Stimulated activated CD8-positive, alpha-beta memory T cell treated with anti-CD3 and anti-CD28 coated beads, Interleukin-4, amount 100 ng/mL, for 24 hours (primary cell): ENCODE measurements at places on chromosomes 6 and 20.

- DNase-seq = no peak
Measured at GRCh38 chr20:32330555-32330897, 27.6 kb upstream of the ASXL1 start.

- DNase-seq = no peak
Measured at GRCh38 chr6:164942271-164942670, 367.1 kb downstream of the C6orf118 start.

- no peak for DNase-seq
Measured at GRCh38 chr6:71349976-71350615, 61.5 kb downstream of the OGFRL1 start.

GRCh38 chr20:18739751-18740166, 73.8 kb upstream of the SCP2D1 start:
- DNase-seq = no peak

GRCh38 chr6:84882768-84883766, 118.7 kb upstream of the TBX18 start:
- DNase-seq = no peak

- no peak for DNase-seq
Measured at GRCh38 chr6:106918115-106918514, 56.4 kb downstream of the CD24 start.

DNA sequence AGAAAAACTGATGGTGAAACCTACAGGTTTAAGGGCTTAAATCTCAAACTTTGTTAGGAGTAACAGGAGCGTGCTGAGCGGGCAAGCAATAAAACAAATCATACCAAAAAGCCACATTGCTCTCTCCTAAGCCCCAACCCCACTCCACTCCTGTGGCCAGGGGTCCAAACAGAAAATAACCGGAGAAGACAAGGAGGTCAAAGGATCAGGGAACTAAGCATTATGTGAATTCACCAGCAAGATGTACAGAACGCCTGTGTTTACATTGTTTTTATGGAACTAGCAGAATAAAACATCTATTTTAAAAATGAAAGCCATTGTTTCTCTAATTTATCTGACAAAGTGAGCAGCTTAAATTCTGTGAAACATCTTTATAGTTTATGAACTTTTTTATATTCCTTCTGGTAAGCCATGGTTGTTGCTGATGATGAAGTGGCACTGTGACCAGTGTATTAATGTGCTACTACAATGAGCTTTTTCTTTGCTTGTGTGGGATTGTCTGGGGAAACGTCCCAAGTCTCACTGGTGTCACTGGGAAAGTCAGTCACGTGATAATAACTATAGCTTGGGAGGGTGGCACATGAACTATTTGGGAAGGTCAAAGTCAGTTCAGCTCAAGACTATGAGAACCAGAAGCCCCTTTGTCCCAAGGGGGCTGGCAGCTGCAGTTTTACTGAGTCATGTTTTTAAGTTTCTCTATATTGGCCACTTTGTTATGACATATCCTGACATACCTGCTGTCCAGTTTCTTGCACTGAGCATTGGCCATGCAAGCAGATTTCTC, 9.8 kb downstream of the FAM210B start:
- DNase-seq = no peak

GRCh38 chr6:15962449-15962764, 166.5 kb upstream of the MYLIP start:
- DNase-seq = no peak

- no peak for DNase-seq
Measured at GRCh38 chr20:61933481-61933950, 132.2 kb downstream of the TAF4 start.

DNA sequence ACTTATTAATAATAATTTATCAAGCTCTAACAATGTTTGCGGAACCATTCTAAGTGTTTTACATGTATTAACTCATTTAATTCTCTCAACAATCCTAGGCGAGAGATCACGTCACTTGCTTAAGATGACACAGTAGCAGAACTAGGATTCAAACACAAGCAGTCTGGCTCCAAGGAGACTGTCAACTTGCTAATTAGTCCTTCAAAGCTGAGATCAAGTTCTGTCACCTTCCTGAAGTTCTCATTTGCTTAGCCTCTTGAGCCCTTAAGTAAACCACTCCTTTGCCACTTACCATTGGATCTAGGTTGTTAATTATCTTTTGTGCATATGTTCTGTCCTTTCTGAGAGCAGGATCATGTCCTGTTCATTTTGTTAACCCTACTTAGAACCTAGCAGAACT, 14.1 kb downstream of the FKBP5 start:
- no peak for DNase-seq

DNA sequence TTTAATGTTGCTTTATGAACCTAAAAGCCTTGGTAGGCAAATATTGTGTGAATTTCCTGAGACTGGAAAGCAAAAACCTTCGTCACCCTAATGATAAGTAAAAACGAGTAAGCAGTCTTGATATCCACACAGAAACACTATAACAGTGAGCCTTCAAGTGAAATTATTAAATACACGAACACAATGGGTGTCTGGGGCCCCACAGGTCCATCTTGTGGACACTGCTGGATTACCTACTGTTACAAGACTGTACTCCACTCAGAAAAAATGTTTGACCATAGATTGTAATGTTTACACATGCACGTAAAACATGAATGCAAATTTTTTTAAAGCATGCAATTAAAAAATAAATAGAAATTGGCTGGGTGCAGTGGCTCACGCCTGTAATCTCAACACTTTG, 466.9 kb downstream of the CD83 start:
- no peak for DNase-seq

DNA sequence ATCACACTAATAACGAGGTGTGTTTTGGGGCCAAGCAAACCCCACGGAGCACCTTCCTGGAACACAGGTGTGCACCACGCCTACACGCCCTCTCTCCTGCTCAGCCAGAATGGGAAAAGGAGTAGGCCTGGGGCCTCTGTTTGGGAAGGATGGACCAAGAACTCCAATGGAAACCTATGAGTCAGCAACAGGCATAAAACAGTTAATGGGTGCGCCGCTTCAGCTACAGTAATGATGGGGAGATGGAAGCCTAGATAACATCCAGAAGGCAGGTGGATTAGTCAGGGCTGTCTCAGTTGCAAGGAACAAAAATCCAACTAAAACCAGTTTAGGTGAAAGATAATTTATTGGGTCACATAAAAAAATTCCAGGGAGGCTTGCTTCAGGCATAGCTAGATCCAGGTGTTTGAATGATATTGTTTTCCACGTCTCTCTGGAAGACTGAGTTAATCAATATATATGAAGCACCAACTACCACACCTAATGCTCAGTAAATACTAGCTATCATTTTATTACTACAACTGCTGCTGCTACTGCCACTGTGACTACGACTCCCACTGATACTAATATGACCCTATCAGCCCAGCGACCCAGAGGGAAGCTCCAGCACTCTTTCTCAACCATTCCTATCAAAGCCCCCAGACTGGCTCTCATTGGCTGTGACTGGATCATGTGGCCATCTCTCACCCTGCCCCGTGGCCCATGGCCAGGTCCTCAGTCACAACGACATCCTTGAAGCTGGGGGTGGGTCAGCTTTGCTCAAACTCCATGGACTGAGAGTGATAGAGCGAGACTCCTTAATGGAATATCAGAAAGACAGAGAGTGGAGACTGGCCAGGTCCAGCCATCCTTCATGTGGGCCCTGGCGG, 155.2 kb upstream of the PTPN1 start:
- no peak for DNase-seq

DNA sequence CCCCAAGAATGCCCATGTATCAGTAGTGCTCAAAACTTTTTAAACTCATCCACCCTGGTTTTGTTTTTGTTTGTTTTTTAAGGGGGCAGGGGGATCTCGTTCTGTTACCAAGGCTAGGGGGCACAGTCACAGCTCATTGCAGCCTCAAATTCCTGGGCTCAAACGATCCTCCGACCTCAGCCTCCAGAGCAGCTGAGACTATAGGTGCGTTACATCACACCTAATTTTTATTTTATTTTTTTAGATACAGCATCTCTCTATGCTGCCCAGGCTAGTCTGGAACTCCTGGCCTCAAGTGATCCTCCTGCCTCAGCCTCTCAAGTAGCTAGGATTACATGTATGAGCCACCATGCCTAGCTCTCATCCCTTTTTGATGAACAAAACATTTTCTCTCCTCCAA, 11.2 kb downstream of the PHIP start:
- DNase-seq = no peak

- DNase-seq = no peak
Measured at GRCh38 chr6:158044525-158044888, 62.8 kb downstream of the SYNJ2 start.

- DNase-seq = no peak
Measured at GRCh38 chr20:46446851-46447250, 40.4 kb upstream of the ELMO2 start.

DNA sequence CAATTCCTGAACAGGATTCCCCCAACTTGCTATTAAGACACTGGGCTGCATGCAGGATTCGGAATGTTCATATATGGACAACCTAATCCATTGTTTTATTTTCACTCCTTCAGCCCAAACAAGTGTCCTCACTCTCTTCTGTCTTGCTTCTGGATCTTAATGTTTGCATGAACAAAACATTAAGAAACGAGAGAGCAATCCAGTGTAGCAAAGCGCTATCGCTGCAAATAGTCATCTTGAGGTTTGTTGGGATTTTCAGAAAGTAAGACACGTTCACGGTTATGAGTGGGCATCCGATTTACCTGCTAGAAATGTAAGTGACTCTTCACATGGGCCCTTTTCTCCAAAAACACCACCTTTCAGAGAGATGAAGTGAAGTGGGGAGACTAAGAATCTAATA, 156.4 kb downstream of the MBOAT1 start:
- no peak for DNase-seq

GRCh38 chr6:19597809-19598320, 239.3 kb upstream of the ID4 start:
- DNase-seq = no peak

DNA sequence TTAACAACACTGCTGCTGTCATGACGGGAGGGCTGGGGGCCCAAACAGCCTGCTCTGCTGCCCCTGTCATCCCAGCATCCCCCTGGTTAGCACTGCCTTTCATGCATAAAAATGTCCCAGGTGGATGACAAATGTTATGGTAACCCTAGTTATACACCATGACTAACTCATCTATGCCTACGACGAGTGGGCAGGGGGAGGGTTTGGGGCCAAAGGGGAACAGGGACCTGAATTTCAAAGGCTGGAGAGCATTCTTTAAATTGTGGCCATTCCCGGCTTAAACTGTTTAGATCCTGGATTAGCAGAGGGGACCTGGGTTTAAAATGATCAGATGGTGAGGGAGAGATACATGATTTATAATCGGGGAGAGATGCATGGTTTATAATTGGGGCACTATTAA, 24.4 kb downstream of the GNAS-AS1 start:
- DNase-seq = no peak

- DNase-seq = no peak
Measured at GRCh38 chr6:13404228-13404891, 76.0 kb upstream of the TBC1D7 start.

DNA sequence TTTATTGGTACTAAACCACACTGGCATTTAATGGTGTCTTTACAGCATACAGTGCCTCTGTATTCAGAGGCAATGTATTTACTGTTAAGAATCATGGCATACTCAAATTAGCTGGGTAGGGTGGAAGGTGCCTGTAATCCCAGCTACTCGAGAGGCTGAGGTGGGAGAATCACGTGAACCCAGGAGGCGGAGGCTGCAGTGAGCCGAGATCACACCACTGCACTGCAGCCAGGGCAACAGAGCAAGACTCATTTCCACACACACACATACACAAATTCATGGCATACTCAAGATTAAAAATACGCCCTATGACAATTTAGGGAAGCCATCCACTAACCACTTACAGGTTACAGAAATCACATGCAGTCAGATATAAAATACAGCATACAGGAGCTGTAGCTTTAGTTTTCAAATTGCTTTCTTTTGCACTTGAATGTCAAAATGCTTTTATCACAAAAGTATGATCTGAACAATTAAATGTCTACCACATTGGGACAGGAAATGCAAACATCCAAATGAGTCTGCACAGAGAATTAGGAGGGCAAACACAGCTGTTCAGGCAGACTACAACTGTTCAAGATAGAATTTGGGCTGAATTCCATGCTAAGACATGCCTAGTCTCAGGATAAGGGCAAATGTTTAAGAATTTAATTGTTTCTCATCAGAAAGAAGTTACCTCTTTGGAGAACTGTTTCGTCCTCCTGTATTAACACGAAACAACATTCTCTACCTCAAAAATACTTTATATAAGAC, 36.4 kb downstream of the CSNK2A1 start:
- no peak for DNase-seq

DNA sequence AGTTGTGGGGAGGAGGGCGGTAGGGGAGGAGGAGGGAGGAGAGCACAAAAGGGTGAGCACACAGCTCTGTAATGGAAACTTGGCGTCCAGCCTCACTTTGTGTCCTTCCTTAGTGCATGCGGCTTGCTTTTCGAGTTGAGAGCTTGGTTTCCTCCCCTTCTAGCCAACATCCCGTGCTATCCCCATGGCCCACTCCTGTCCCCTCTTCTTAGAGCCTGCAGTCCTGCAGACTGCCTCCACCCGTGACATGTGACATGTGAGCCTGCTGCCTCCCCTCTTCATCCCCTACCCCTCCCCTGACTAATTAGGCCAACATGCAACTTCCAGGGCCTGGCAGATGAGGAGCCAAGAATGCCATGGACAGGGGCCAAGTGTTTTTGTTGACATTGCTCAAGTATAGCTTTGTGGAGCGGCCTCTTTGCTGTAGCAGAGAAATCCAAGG, 63.2 kb downstream of the SLC24A3 start:
- no peak for DNase-seq
